ENCODE measurements at places on chromosomes 2 and 18.
A peak's percentile ranks its signal among the peaks of the same experiment; 100 is the strongest.

- DNase-seq = no peak
- no peak overlapping the region for H3K27ac ChIP-seq
Measured at GRCh38 chr18:29169599-29169998, 992.7 kb upstream of the CDH2 start.

GRCh38 chr18:57438743-57439608 lies 3.8 kb downstream of the ONECUT2 start:
- peaks cover 70% of the 10 kb centered on the region for H3K27me3 ChIP-seq
- no peak for DNase-seq
- peaks cover 10% of the 10 kb centered on the region for H3K36me3 ChIP-seq
- H3K27ac ChIP-seq = peak overlapping the region; percentile 30

GRCh38 chr18:60372596-60372995 lies at the start of gene MC4R:
Gene MC4R (minus strand): TSS chr18:60372775. CDS start chr18:60372349, 426 bp downstream.
- H3K4me1 ChIP-seq = no peaks in the 10 kb centered on the region
- no peak within 1 kb of the TSS for H3K27ac ChIP-seq
- no peak for DNase-seq
- no peaks in the 10 kb centered on the region for H3K36me3 ChIP-seq

DNA sequence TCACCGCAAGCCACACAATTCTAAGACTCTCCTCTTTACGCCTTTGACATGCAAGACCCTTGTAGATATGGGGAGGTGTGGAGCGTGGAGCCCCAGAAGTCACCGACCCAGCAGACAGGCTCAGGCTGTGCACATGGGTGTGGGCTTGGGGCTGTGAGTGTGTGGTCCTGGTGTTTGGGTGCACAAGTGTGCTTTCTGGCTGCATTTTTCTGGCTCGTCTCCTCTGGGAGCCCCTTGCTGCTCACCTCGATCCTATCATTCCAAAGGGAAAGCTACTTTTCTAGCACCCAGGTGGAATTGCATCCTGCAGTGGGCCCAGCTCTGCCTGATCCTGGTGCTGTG lies 143.0 kb downstream of the ACOXL start:
- H3K27ac ChIP-seq = no peak overlapping the region
- H3K27me3 ChIP-seq = peaks cover 12% of the 10 kb centered on the region
- no peaks in the 10 kb centered on the region for H3K4me1 ChIP-seq
- DNase-seq = no peak
- no peaks in the 10 kb centered on the region for H3K36me3 ChIP-seq

GRCh38 chr2:131431336-131431735 lies 44.6 kb upstream of the TUBA3D start:
- H3K27me3 ChIP-seq = peaks cover 33% of the 10 kb centered on the region
- DNase-seq = no peak
- H3K27ac ChIP-seq = no peak overlapping the region
- H3K4me3 ChIP-seq = no peak overlapping the region
- H3K36me3 ChIP-seq = no peaks in the 10 kb centered on the region

Measured in naive B cell (primary cell).